ENCODE measurements at places on chromosomes 13 and 19.

DNA sequence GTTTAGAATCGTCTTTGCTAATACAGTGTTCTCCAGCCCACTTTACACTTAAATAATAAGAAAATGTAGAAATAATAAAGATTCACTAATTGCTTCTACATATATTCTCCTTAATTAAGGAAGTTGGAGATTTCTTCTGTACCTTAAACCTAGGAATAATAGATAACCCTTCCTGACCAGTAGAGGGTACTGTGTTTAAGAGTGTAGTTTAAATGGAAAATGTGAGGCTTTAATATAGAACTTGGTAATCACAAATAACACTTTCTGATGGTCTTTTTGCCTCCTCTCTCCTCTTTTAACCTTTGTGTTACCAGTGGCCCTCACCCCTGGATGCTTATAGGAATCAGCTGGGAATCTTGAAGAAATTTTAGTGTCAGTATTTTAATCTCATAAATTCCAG is 20.7 kb downstream of the POMP start:
- peak; percentile 38 for DNase-seq

DNA sequence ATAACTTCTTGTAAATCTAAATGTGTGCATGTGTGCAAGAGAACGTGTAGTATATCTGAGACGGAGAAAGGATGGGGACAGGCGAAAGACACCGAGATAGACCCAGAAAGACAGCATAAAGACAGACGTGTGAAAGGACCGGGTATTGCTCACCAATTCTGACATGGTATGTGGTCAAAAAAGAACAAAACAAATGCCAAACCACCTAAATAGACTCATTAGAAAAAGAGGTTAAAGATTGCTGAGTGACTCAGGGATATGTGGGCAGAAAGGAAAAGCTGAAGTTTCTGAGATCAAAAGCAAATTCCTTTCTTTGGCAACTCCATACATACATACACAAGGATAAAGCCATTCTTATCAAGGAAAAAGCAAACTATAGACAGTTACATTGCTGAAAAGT is 179.7 kb upstream of the TSC22D1 start:
- DNase-seq, result peak; percentile 53

- no peak for DNase-seq
Observed at GRCh38 chr13:102571075-102571474, 25.7 kb upstream of the TPP2 start.

DNA sequence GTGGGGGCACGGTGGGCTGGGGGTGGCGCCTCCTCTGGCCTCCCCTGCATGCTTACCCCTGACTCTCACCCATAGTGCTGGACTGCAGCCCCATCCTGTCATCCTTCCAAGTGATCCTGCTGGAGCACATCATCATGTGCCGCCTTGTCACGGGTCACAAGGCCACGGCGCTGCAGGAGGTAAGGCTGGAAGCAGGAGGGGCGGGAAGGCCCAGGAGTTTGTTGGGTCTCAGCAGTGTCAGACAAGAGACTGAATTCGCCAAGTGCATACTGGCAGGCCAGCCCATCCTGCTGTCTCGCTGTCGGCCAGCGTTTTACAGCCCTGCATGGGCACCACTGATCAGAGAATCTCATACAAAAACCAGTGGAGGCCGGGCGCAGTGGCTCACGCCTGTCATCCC is 23.1 kb downstream of the MAU2 start:
- no peak for DNase-seq

DNA sequence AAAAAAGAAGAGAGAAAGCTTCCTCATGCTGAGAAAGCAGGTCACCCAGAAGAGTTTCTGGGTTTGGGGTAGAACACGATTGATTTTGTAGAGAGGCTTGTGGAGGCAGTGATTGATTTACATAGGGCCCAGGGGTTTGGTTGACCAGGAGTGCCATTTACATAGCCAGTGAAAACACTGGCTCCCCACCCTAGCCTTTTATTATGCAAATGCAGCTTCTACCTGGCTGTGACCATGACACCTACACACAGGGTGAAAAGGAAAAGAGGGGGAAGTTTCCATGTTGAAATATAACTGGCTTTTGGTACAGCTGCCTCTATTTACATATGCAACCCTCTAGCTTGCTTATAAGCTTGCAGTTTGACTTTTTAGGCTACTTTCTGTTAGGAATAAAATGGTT is 62.0 kb downstream of the ZNF100 start:
- DNase-seq, result no peak

DNA sequence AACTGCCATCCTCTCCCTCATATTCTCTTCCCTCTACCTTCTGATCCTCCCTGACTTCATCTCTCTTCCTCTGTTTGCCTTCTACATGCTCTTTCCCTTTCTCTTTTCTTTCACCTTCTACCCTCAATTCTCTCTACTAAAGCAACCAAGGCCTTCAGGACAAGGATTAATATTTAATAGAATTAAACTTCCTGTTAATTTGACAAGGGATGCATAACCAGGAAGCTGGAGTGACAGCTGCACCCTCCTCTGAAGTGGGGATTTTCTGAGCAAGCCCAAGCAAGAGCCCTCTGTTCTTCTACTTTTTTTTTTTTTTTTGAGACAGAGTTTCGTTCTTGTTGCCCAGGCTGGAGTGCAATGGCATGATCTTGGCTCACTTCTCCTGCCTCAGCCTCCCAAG is 63.4 kb upstream of the MED4 start:
- DNase-seq, result no peak

DNA sequence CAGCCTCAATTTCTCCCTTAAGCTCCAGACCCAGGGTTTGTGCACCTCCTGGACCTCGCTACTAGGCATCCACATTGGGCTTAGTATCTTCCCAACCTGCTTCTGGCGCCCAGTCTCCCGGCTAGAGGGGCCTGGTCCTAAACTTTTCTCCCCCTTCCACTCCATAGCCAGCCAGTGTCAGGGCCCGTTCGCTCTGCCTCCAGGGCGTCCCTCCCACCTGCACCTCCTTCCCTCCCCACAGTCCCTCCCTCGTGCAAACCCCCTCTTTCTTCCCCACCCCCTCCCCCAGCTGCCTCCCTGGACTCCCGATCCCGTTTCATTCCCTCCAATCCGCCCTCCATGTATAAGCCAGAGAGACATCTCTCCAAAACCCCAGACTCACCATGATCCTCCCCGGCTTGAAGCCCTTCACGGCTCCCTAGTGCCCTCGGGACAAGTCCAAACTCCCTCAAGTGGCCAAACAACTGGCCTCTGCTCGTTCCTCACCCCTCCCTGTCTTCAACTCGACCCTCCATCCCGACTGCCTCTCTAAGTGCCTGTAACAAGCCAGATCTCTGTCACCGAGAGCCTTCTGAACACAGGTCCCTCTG is 997 bp upstream of the SAMD4B start:
- DNase-seq, result peak; percentile 56

DNA sequence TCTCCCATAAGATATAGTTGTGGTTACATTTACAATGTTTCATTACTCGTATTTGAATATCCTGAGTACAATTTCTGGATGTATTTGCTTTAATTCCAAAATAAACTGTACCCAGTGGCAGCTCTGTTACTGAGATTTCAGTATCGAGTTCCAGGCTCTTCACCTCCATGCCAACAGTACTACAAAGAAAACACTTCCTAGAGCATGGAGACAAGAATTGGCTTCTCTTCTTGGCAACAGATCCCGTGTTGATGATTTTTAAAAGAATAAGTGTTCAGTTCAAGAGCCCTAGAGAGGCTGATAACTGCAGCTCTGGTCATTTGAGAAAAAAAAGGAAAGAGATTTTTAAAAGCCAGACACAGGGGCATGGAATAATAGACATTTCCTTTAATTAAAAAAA is 302.8 kb downstream of the EFNB2 start:
- DNase-seq, result no peak

DNA sequence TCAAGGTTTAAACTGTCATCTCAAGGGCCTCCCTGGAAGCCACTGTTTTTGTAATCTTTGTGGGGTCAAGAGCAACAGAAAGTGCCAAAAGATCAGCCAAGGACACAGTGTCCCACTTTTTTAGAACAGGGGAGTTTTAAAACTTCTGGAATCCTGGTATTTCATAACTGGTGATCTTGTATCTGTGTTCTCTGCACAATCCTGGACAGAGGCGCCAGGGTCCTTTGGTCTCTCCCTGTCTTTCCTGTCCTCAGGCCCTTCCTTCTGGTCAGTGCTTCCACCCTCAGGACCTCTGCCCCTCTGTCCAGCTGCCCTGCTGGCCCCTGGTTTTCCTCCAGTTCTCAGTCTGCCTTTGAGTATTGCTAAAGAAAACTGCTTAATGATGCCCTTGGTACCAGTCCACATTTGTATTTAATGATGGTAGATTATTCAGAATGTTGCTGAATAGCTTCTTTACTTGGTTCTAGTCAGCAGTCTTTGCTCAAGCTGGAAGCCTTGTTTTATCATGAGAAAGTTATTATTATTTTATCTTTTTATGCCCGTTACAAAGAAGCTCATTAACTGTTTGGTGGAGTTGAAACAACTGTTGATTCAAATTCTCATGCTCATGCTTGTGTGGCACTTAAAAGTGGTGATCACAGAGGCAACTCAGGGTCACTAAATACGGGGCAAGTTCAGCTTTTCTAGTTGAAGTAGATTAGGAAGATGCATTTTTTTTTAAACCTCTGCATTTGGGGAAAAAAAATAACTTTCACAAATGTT is 47.5 kb downstream of the WASF3 start:
- DNase-seq, result no peak

DNA sequence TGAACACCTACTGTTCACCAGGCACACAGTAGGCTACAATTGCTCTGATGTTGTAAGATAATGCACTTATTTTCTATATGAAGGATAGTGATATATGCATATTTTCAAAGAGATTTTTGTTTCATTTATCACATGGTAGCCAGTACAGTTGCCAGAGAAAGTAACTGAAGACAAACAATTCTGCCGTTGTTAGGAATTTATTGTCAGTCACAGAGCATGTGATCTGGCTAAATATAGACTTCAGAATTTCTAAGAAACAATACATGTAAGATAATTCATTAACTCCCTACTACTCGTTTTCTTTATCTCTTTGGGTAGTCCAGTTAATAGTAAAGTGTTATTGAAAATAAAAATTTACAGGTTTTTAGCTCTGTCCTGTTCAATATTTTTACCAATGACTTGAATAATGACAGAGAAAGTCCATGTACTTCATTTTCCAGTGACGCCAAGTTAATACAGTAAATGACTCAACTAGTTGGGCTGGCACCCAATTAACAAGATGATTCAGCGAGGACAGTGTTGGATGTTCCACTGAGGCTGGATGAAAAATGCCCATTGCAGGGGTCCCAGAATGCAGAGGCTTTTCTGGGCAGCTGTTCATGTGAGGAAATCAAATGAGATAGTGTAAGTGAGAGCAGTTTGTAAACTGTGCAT is 35.6 kb downstream of the GJA3 start:
- DNase-seq, result peak; percentile 62

GRCh38 chr19:43934055-43934984 is 762 bp downstream of the ZNF45 start:
- DNase-seq, result peak; percentile 27

DNA sequence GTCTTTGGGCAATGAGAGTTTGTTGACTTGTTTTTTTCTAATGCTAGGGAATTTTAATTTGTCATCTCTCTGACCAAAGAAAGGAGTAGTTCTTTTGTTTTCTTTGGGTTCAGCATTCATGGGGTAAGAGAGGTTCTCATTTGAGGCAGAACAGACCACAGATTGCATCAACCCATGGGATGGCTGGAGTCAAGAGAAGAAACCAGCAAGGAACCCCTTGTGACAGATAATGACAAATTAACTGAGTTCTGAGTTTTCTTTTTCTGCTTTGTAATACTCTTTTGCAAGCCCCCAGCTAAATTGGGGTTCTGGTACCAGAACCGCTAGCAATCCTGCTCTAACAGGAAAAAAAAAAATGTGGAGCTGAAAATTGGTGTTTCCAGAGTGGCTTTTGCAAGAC is 864.1 kb downstream of the DIAPH3 start:
- no peak for DNase-seq

DNA sequence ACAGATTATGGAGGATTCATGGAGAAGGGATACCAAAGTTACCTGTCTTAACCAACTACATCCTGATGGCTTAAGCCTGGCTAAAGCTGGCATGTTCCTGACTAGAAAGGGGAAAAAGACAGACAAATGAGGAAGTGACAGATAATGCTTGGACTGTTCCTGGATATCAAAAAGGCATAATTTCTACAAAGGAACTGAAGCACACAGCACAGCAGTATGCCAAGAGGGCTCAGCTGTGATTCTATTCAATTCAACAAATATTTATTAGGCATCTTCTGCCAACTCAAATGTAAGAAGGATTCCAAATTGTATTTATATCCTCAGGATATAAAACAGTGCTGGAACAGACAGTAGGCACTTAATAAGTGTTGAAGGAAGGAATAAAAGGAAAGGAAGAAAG is 59.5 kb downstream of the KLF12 start:
- peak; percentile 44 for DNase-seq

DNA sequence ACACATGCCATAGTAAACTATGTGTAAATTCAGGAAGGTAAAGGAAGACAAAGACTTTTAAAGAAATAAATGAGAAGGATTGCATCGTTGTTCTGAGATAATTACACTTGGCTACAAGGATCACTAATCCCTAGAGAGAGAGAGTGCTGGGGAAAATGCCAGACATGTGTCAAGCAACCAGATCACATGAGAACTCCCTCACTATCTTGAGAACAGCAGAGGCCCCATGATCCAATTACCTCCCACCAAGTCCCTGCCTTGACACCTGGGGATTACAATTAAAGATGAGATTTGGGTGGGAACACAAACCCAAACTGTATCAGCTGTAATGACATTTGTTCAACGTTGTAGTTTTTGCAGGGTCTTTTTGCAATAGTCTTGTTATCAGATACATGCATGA is 1600.9 kb upstream of the MIR17HG start:
- DNase-seq, result no peak

GRCh38 chr19:43634068-43634467 is 5.6 kb downstream of the CADM4 start:
- DNase-seq, result no peak

- no peak for DNase-seq
Observed at GRCh38 chr13:93967286-93967685, 512.2 kb downstream of the DCT start.

Data from GM03348 (cell line).